ENCODE measurements at places on chromosomes 3 and 15.

DNA sequence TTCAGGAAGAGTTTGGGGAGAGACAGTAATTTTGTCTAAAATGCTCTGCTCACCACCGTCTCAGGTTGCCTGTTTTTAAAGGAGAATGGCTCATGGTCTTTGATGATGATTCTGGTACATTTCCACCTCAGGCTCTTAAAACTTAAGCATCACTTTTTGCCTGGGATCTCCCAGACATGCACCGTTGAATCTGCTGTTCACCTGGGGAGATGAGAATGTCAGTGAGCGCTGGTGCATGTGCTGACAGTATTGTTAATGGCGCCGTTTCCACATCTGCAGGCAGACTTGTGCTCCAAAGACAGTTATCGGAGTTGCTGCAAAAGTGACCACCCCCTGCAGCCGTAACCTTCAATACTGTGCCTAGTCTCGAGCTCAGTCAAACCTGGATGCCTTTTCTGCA is 219.0 kb upstream of the TPM1 start:
- DNase-seq = no peak

DNA sequence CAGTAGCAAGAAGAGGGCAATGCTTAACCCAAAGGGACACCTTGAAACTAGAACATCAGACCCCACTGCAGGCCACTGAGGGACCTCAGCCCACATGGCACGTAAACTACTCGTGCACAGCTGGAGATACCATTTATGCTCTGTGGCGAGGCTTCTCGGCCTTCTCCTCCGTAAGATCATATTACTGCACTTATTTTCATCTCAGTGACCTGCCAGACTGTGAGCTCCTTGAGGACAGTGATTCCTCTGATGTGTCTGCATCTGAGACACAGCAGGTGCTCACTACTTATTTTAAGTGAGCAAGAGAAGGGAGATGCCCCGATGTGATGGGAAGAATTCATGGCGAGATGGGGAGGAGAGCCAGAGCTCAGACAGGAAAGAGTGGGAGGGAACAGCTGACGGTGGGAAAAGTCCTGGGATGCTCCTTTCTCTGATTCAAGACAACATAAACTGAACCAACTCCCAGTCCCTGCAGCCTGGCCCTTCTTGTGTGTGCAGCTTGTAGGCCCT is 137.6 kb downstream of the RPLP1 start:
- no peak for DNase-seq

- DNase-seq = no peak
Observed at GRCh38 chr15:75073197-75073596, 49.8 kb downstream of the PPCDC start.

DNA sequence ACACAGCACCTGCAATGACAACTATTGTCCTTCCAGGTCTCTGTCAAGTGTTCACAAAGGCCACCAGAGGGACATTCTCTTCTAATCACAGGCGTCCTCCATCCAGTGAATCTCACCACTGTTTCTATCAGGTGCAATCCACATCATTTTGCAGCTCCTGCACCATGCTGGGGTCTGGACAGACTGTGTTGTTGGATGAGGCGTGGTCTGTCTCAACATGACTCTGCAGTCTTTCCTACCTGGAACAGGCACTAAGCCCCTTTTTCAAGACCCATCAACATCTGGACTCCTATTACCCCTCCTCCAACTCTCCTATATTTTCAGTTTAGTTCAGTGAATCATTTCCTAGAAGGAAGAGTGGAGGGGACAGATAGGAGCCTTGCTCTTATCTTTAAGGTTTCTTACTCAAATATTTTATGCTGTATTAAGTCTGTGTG is 31.5 kb upstream of the VEPH1 start:
- no peak for DNase-seq

DNA sequence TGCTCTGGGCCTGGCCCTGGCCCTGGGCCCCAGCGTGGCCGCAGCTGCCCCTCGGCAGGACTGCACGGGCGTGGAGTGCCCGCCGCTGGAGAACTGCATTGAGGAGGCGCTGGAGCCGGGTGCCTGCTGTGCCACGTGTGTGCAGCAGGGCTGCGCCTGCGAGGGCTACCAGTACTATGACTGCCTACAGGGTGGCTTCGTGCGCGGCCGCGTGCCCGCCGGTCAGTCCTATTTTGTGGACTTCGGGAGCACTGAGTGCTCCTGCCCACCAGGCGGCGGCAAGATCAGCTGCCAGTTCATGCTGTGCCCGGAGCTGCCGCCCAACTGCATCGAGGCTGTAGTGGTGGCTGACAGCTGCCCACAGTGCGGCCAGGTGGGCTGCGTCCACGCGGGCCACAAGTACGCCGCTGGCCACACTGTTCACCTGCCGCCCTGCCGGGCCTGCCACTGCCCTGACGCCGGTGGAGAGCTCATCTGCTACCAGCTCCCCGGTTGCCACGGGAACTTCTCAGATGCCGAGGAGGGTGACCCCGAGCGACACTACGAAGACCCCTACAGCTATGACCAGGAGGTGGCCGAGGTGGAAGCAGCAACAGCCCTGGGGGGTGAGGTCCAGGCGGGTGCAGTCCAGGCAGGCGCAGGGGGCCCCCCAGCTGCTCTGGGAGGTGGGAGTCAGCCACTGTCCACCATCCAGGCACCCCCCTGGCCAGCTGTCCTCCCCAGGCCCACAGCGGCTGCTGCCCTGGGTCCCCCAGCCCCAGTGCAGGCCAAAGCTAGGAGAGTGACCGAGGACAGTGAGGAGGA is 21.7 kb downstream of the FBLN2 start:
- DNase-seq = no peak

GRCh38 chr15:50143255-50143860 is 24.3 kb upstream of the ATP8B4 start:
- no peak for DNase-seq

All from fibroblast of upper back skin (primary cell).